Lung (tissue), 17 donors: ENCODE measurements at places on chromosomes 2 and 18. TPM values are rescaled to one million over a fixed set of nuclear protein-coding genes. Genes with fewer than 3 reads are reported as not detected.

Gene PSMA8
- polyA plus RNA-seq: not detected

Gene CFAP65
- polyA plus RNA-seq: 5.8 TPM

Gene KRCC1
- polyA plus RNA-seq: 20.3 TPM

Gene LYPD1
- 5.6 TPM for polyA plus RNA-seq

Gene OSR1
- 8.6 TPM for polyA plus RNA-seq

Gene GKN1
- polyA plus RNA-seq: not detected

Gene MAT2A
- polyA plus RNA-seq: 168 TPM

Gene AUP1
- 185 TPM for polyA plus RNA-seq

Gene MFSD2B
- 0.58 TPM for polyA plus RNA-seq

Gene PLB1
- polyA plus RNA-seq: 1.0 TPM

Gene ZNF519
- polyA plus RNA-seq: 0.70 TPM

Gene ANKRD30BL
- not detected for polyA plus RNA-seq

Gene TFPI
- polyA plus RNA-seq: 227 TPM

Gene CHRND
- polyA plus RNA-seq: not detected

Gene CDCA7
- polyA plus RNA-seq: 1.3 TPM

Gene NAB1
- polyA plus RNA-seq: 14.3 TPM

Gene SFTPB
- 14,488 TPM for polyA plus RNA-seq

Gene MGAT4A
- 16.1 TPM for polyA plus RNA-seq

Gene TMEM182
- 1.5 TPM for polyA plus RNA-seq

Gene NGEF
- polyA plus RNA-seq: 1.0 TPM

Gene UGT1A9
- polyA plus RNA-seq: not detected

Gene ATF2
- 17.2 TPM for polyA plus RNA-seq
